GM06990 (cell line): ENCODE measurements at places on chromosomes 3 and 15.
A peak's percentile ranks its signal among the peaks of the same experiment; 100 is the strongest.

DNA sequence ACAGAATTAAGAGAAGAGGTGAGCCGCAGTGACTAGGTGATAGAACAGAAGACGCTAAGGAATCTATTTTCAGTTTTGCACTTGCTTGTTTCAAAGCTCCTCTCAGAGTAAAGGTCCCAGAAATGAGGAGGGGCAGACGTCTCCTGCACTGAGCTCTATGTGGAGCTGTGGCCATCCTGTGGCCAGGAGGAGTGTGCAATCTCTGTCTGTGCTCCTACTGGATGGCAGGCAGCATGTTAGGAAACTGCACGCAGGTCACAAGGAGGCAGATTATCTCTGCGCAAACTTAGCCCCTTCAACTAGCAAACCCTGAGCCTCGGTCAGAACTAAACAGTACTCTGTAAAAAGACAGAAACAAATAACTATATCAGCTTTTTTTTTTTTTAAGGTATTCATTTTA is 31.1 kb upstream of the PPIB start:
- DNase-seq = no peak

DNA sequence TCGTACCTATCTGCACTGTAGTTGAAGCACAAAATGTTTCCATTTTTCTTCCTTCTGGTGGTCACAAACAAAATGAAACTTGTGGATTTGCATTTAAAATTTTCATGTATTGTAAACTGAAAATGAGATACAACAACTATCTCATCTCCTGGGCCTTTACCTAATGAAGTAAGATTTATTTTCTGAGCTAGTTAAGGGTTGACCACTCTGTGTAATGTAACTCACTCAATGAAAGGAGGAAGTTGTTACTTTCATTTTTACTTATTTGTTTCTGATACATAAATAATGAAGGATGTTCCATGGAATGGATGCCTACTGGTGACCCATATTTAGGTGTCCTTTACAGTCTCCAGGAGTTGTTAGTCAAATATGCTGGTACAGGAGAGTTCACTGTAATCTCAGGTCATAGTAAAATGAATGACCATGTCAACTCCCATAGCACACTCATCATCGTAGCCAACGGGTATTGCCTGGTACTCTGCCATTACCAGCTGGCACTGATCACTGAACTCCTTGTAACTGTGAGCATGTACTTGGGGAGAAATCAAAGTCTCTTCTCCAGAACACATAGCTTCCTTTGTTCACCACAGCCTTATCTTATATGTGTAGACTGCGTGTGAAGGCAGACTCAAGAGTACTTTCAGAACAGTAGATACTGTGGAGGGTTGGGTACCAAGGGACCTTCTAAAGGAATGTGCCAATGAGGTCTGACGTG is 474.2 kb upstream of the ROBO2 start:
- no peak for DNase-seq

- no peak for DNase-seq
Measured at GRCh38 chr3:104291878-104292277, 1074.8 kb upstream of the ALCAM start.

- DNase-seq = no peak
Measured at GRCh38 chr3:111246967-111247760, 175.5 kb downstream of the NECTIN3 start.

GRCh38 chr15:57730876-57731275 is 24.4 kb downstream of the POLR2M start:
- no peak for DNase-seq

DNA sequence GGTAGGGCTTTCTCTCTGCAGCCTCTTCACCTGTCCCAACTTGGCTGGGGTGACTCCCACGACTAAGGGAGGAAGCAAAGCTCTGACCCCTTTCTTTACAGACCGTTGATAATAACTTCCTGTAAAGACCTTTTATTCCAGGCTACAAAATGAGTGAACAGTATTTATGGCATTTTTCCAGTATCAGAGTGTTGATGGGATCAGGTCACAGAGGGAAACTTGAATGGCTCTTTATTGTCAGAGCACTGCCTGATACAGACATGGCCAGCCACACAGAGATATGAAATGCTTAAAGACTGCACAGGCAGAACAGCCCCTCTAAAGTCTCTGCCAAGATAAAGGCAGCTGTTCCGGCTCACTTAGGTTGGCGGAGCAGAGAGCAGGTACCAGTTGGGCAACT is 1033.9 kb upstream of the NR2F2 start:
- no peak for DNase-seq

GRCh38 chr15:67906382-67906781 is 66.5 kb upstream of the RNU6-1 start:
- no peak for DNase-seq

DNA sequence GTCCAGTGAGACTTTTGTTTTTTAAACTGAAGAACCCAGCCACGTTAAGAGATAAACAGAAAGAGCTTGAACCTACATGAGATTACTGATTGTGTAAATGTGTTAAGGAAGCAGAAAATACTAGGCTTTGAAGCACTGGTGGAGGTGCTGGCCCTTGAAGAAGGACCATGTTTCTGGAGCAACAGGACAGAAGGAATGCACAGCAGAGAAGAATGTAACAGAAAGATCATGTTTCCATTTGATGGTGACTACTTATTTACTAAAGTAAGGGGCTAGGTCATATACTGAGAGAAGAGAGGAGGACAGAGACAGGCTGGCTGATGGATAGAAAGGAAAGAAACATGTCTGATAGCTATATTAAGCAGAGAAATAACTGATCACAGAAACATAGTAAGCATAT is 88.8 kb downstream of the CLASP2 start:
- DNase-seq = no peak

GRCh38 chr3:33003308-33003707 is 51.9 kb downstream of the CCR4 start:
- no peak for DNase-seq

DNA sequence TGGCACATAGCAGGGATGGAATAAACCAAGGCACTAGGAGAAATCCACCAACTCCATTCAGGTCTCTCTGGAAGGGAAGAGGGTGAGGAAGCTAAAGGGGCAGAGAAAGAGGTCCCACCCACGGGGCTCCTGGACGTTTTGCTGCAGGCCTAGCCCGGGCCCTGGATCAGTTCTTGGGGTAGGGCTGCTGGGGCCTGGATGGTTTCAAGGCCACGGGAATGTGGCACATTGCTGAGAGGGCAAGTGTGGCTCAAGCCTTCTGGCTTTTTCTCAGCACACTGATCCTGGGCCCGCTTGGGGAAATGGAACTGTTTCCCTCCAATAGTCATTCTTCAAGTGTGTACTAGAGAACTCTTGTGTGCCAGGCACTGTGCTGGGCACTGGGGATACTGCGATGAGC is 24.0 kb downstream of the EPHB3 start:
- no peak for DNase-seq

GRCh38 chr3:14201940-14202684 is 23.5 kb downstream of the LSM3 start:
- no peak for DNase-seq

DNA sequence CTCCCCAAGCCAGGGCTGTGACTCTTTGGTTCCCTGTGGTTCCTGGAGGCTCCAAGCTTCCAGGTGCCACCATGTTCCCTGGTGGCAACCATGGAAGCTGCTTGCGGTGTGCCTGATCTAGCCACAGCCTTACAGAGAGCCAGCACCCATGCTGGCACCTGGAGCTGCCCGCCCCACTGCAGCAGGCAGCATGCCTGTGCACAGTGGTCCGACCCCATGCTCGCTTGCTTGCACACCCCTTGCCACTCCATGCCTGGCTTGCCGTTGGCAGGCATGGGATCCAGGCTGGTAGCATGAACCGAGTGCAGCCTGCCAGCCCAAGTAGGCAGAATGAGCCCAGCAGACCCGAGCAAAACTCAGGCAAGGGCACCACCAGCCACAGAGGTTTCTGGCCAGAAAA is 53.9 kb downstream of the SLMAP start:
- DNase-seq = no peak

DNA sequence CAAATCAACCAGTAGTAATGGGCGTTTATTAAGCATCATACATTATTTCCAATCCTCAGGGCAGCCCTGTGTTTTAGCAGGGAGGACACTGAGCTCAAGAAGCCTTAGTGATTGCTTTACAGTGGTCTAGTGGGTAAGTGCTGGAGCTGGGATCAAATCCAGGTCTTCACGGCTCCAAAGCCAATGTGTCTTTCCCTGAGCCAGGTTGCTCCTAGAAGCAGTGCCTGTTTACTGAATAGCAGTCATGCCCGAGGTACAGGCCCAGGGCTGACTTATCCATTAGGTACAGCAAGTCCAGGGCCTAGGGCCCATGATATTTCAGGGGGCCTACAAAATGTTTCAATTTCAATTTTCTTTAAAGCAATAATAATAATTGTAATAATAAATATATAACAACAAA is 9.6 kb upstream of the SMAD6 start:
- no peak for DNase-seq

GRCh38 chr3:64681827-64682226 is 6.0 kb downstream of the ADAMTS9 start:
- no peak for DNase-seq

DNA sequence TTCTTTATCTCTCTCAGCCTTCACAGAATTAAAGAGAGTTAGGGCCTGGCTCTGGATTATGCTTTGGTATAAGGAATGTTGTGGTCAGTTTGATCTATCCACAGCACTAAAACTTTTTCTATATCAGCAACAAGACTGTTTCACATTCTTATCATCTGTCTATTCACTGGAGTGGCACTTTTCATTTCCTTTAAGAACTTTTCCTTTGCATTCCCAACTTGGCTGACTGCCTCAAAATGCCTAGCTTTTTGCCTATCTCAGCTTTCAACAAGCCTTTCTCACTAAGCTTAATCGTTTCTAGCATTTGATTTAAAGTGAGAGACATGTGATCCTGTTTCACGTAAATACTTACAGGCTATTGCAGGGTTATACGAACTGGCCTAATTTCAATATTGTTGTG is 471.8 kb downstream of the GBE1 start:
- no peak for DNase-seq

GRCh38 chr3:136667081-136667480 is 85.1 kb downstream of the STAG1 start:
- DNase-seq = no peak

GRCh38 chr3:45026957-45027356 is 854 bp downstream of the CLEC3B start:
- DNase-seq = no peak

DNA sequence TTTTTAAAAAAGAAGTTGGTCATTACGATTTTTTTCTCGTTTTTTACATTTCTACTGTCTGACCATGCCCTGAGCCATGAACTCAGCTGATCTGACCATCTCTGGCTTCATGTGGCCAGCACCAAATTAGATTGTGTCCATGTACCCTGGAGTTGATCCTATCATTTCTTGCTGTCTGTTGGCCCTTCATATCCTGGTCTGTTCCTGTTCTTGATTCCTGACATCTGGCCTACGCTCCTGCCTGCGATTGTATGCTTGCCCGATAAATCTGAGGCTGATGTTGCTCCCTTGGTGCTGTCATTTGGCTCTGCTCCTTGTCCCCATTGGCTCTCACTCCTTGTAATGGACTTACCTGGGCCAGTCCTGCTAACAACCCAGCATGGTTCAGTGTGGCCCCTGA is 89.8 kb upstream of the IGSF10 start:
- no peak for DNase-seq

GRCh38 chr3:15631426-15632211 is 30.1 kb downstream of the BTD start:
- DNase-seq = no peak

DNA sequence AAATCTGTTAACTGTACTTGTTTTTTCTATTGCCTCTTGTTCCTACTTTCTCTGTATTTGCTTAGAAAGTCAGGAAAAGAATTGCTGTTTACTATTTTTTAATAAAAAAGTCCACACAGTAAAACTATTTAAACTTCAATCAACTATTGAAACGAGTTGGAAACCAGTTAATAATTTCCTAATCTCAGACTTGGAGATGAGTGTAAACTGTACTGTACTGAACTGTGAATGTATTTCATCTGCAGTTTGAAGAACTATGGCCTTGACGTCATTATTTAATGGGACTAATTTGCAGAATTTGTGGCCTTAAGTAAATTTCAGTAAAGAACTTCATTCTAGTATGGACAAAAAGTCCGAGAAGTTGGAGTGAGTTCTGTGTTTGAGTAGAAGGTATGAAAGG is 89.1 kb downstream of the LRRC28 start:
- DNase-seq = no peak

DNA sequence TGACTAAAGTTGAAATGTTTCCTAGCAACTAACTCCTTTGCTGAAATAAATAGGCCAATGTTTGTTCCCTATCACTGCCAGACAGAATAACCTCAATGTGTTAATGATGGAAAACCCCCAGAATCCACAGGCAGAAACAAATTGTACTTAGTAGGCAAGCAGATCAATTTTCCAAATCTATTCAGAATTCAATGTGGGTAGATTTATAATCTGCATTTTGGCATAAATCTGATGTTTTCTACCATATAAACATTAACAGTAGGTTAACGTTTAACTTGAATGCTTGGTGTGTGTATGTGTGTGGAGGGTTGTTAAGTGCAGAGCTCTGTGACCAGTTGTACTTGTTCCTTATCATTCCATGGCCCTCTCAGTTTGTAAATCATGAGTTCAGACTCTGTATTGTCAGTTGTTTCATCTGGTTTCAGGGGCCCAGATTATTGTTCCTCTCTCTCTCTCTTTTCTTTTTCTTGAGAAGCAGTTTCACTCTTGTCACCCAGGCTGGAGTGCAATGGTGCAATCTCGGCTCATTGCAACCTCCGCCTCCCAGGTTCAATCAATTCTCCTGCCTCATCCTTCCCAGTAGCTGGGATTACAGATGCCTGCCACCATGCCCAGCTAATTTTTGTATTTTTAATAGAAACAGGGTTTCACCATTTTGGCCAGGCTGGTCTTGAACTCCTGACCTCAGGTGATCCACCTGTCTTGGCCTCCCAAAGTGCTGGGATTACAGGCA is 32.8 kb downstream of the PLSCR1 start:
- no peak for DNase-seq

GRCh38 chr3:49707113-49707480 is 12.4 kb downstream of the AMIGO3 start:
- no peak for DNase-seq

DNA sequence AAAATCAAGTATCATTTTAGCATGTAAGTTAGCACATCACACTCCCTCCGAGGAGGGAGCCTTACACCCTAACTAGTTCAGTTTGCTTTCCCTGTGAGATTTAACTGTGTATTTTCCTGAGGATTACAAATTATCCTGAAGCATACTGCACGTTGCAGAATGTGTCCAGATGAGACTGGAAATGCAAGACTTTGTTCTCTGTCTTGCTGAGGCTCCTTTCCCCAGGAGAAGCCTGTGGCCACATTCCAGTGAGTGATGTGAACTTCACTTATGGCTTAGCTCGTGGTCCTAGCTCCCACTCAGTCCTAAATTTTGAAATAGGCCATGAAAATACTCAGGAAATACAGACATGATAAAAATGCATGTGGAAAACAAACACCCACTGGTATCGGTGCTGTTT is 23.7 kb downstream of the PDZRN3 start:
- no peak for DNase-seq

- DNase-seq = peak; percentile 10
Measured at GRCh38 chr3:137946356-137946973, 63.5 kb upstream of the CLDN18 start.
